Lower lobe of right lung (tissue), 2 donors: ENCODE measurements at places on chromosomes 1 and 21.

DNA sequence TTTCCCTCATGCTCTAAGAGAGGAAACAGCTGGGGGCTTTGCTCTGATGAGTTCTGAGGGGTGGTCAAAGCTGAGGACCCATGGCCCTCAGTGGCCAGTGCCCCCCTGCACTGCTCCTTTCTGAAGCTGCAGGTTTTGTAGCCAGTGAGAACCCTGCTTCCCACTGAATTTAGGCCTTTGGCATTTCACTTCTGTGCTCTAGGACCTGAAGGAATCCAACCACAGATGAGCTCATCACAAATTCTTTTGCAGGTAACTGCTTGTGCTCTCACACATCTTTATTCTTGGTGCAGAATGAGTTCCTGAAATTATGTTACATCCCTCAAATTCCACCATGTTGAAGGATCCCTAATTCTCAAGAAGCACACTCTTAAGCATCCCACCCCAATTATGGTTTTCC lies 248.7 kb upstream of the IRF2BP2 start:
- no peak for DNase-seq

- DNase-seq = no peak
Measured at GRCh38 chr1:11898086-11898785, 28.0 kb downstream of the KIAA2013 start.

GRCh38 chr1:85393490-85393889 lies 71.5 kb downstream of the DDAH1 start:
- no peak for DNase-seq

DNA sequence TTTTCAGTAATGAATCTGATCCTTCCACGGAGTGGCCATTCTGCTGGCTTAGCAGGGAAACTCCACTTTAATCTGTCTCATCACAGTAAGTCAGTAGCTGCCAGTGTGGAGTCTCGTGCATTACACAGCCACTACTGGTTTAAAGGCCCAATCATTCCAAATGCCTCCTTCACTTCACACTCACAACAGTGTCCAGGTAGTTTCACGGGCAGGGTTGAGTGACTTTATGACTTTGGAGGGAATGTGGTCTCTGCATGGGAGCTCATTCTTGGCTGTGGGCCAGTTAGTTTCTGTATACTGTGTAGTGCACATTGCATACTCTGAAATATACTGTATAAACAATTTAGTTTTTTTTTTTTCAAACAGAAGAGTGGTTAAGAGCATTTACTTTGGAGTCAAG lies 34.6 kb upstream of the C1orf87 start:
- no peak for DNase-seq
